Activated CD4-positive, alpha-beta memory T cell treated with anti-CD3 and anti-CD28 coated beads for 36 hours (primary cell): ENCODE measurements at places on chromosomes 6 and 20. TPM values are rescaled to one million over a fixed set of nuclear protein-coding genes. Genes with fewer than 3 reads are reported as not detected.

Gene SRSF3
- 390 TPM for total RNA-seq

Gene KHDC1
- 4.6 TPM for total RNA-seq

Gene LST1
- 16.9 TPM for total RNA-seq

Gene BTN3A1
- total RNA-seq, result 39.0 TPM

Gene SOX4
- total RNA-seq, result 0.05 TPM

Gene SPATA25
- total RNA-seq, result 0.50 TPM

Gene EYA2
- total RNA-seq, result not detected

GRCh38 chr20:62217913-62218773, 1.9 kb downstream of the HRH3 start:
- H3K36me3 ChIP-seq, result no peaks in the 10 kb centered on the region
- no peak for DNase-seq
- no peak overlapping the region for H3K4me3 ChIP-seq
- H3K4me1 ChIP-seq, result no peaks in the 10 kb centered on the region
- peaks cover 44% of the 10 kb centered on the region for H3K27me3 ChIP-seq

DNA sequence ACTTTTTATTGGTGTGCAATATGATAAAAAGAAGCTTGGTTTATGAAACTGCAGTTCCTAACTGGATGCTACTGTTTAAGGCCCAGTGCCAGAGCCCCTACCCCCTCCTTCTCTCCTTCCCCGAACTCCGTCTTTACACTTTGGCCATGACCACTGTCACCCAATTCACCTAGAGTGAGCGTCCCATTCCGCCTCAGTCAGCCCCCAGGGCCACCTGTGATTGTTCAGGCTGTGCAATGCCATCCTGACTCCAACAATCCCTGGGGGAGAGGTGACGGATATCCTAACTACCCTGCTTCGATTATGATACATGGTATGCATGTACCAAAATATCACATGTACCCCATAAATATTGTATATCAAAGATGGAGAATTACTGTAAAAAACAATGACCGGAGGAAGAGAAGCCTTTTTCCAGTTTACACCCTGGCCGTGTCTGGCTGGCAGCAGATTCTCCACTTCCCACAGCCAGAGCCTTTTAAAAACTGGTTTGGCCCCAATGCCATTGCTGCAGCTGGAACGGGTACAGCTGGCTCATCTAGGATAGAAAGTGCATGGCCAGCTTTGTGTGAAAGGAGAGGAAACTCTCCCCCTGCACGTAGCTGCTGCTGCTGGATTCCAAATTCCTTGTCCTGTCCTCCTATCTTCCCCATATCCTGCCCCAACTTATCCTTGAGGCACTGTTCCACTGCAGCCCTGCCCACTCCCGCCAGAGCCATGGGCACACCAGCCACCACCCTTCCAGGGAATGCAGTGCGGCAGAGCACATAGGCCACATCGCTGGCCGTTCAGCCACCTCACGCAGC, 99.7 kb downstream of the JPH2 start:
- no peaks in the 10 kb centered on the region for H3K36me3 ChIP-seq
- no peak overlapping the region for H3K27ac ChIP-seq
- H3K4me1 ChIP-seq, result no peaks in the 10 kb centered on the region
- H3K27me3 ChIP-seq, result no peaks in the 10 kb centered on the region

- H3K27ac ChIP-seq, result no peak overlapping the region
- H3K4me1 ChIP-seq, result no peaks in the 10 kb centered on the region
- H3K36me3 ChIP-seq, result peaks cover 69% of the 10 kb centered on the region
- no peak overlapping the region for H3K4me3 ChIP-seq
- H3K27me3 ChIP-seq, result no peaks in the 10 kb centered on the region
- DNase-seq, result no peak
Observed at GRCh38 chr6:78947962-78948361, 80.6 kb downstream of the IRAK1BP1 start.

DNA sequence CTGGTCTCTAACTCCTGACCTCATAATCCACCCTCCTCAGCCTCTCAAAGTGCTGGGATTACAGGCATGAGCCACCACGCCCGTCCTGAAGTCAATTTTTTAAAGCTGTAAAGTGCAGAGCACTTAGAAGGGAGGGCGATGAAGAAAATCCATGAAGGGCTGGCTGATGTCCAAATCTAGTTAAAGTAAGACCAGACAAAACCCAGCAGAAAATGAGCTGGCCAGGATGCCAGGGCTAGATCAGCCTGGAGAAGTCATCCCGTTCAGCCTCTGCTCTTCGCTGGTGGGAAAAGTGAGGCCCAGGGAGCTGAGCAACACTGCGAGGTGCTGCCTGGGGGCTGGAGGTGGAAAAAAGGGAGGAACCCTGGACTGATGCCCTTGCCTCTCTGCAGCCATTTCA, 3.1 kb downstream of the BPIFB4 start:
- H3K36me3 ChIP-seq, result no peaks in the 10 kb centered on the region
- no peak overlapping the region for H3K27ac ChIP-seq

DNA sequence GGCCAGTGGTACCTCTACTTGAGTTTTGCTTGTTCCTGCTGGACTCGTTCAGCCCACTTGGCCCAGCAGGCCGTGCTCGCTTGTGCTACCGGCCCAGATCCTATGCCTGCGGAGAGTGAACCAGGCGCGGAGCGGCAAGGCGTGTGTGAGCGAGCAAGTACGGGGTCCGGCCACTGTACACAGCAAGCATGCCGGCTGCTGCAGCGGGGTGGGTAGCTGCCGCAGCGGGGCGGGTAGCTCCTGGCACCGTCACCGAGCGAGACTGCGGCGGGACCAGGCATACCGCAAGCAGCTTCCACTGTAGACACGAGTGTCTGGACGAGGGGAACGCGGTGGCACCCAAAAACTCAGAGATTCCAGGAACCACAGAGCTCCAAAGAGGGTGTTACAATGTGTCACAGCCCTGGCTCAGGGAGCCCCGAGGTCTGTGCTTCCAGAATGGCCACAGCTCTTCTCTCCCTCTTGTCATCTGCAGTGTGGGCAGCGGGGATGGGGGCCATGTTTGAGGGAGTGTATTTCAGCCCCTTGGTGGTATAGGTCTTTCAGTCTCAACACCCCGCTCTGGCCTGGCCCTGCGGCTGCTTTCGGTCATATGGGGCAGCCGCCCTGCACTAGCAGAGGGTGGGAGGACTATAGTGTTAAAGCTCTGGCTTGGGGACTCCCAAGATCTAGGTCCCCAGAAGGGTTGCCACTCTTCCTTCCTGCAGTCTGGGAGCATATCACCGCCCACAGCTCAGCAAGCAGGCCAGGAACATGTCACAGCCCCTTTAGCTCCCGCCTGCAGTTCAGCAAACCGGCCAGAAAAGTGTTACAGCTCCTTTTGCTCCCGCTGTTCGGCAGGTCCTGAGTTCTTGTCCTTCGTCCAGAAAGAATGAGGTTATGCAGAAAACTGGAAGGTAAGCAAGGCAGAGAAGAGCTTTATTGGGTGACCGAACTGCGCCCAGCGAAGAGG, 6.1 kb upstream of the RWDD1 start:
- H3K36me3 ChIP-seq, result no peaks in the 10 kb centered on the region
- H3K4me1 ChIP-seq, result peaks cover 17% of the 10 kb centered on the region
- H3K27ac ChIP-seq, result no peak overlapping the region
- H3K27me3 ChIP-seq, result peaks cover 23% of the 10 kb centered on the region

- H3K36me3 ChIP-seq, result no peaks in the 10 kb centered on the region
- no peaks in the 10 kb centered on the region for H3K4me1 ChIP-seq
- no peaks in the 10 kb centered on the region for H3K27me3 ChIP-seq
- no peak overlapping the region for H3K27ac ChIP-seq
- no peak for DNase-seq
Observed at GRCh38 chr6:134407791-134408190, 89.9 kb upstream of the SGK1 start.

GRCh38 chr6:116278854-116279231, 887 bp downstream of the TSPYL1 start:
- peak overlapping the region; percentile 91 for H3K4me3 ChIP-seq
- peak; percentile 53 for DNase-seq
- peak overlapping the region; percentile 95 for H3K27ac ChIP-seq
- H3K27me3 ChIP-seq, result no peaks in the 10 kb centered on the region
- H3K4me1 ChIP-seq, result peaks cover 52% of the 10 kb centered on the region

DNA sequence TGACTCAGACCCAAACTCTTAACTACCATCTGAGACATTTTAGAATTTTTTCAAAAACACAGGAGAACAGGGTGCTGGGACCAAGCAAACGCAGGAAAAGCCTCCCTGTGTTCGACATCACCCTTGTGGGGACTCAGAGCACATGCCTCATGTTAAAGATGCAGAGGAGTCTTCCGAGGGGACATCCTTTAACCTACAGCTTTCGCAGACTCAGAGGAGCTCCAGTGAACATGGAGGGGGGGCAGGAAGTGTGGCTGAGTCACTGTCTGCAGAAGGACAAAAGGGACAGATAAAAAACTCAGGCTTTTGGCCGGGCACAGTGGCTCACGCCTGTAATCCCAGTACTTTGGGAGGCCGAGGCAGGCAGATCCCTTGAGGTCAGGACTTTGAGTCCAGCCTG, 15.1 kb downstream of the BMP7 start:
- H3K27me3 ChIP-seq, result peaks cover 26% of the 10 kb centered on the region
- H3K36me3 ChIP-seq, result no peaks in the 10 kb centered on the region
- peaks cover 2% of the 10 kb centered on the region for H3K4me1 ChIP-seq

- DNase-seq, result no peak
- H3K36me3 ChIP-seq, result peaks cover 14% of the 10 kb centered on the region
- H3K4me1 ChIP-seq, result peaks cover 2% of the 10 kb centered on the region
- H3K27me3 ChIP-seq, result no peaks in the 10 kb centered on the region
Observed at GRCh38 chr6:130115036-130115435, 96.7 kb downstream of the L3MBTL3 start.

DNA sequence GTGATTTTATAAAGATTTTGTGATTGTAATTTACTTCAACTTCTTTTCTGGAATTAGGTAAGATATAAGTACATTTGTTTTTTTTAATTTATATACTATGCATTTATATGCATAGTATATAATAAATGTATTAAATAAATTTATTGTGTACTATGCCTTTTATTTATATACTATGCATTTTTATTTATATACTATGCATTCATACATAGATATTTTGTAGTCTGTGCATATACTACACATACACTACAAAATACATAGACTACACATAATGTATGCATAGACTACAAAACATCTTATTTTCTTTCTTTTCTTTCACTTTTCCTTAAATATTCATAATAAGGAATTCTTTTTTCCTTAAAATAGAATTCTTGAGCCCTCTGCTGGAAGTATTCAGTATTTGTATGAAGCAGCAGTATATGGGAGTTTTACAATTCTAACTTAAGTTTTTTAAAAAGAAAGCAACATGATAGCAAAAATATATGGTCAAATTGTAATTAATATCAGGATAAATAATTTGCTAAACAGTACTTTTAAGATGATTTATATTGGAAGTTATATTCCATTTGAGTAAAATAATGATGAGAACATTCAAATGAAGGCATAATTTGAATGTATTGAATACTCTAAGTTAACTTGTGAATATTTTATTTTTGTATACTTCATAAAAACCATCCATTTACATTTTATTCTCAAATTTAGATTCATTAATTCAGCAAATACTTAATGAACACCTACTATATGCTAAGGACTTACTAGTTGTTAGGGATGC, 129.3 kb downstream of the KLHL32 start:
- H3K4me3 ChIP-seq, result no peak overlapping the region
- H3K27me3 ChIP-seq, result no peaks in the 10 kb centered on the region
- no peak for DNase-seq
- no peaks in the 10 kb centered on the region for H3K36me3 ChIP-seq

DNA sequence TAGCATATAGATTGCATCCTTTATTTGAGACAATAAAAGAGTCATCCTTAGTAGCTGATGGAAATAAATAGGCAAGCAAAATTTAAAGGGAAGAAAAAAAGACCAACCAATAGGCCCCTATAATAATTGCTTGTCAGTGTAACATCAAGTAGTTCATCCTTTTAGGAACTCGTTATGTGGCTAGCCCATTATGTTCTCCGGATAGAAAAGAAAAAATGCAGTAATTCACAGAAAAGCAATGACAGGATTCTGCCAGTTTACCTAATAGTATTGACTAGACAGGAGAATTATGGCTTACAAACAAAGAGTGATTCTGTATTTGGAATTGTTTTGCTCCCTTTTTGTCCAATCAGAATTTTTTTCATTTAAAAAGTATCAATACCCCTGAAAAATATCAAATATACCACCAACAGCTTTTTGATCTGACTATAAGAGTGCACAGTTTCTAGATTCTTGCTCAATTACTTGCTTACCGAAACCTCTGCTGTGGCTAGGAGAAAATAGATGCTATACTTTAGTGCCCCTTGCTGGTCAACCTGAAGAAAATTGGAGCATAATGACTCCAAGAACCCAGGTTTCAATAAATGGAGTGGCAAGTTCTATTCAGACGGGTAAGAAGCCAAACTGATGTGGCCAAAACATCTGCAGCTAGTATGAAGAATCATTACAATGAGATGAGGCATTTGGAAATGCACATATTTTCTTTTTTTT, 91.5 kb upstream of the SASH1 start:
- DNase-seq, result no peak
- no peaks in the 10 kb centered on the region for H3K36me3 ChIP-seq
- no peak overlapping the region for H3K4me3 ChIP-seq
